Stimulated activated CD4-positive, alpha-beta T cell treated with anti-CD3 and anti-CD28 coated beads, Interleukin-1b, Interleukin-23, amount 100 ng/mL, for 4 hours (primary cell): ENCODE measurements at places on chromosomes 4 and X.

DNA sequence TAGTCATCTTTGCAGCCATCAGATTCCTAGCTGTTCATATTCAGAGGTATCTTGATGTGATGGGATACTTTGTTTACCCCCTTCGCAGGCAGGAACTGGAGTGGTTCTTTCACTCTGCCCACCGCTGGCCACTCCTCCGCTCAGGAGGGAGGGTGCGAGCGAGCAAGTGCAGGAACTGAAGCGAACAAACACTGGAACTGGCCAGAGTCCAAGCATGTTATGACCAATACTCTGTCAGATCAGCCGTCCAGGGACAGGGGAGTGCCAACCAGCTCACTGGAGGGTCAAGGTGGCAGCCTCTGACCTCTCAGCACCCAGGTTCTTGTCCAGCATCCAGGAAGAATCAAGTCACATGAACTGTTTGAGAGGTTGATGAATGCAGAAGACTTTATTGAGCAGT lies 18.0 kb upstream of the MANBA start:
- DNase-seq: no peak

- no peak for DNase-seq
These were observed 328.2 kb upstream of the NR3C2 start for GRCh38 chr4:148770377-148770776.

DNA sequence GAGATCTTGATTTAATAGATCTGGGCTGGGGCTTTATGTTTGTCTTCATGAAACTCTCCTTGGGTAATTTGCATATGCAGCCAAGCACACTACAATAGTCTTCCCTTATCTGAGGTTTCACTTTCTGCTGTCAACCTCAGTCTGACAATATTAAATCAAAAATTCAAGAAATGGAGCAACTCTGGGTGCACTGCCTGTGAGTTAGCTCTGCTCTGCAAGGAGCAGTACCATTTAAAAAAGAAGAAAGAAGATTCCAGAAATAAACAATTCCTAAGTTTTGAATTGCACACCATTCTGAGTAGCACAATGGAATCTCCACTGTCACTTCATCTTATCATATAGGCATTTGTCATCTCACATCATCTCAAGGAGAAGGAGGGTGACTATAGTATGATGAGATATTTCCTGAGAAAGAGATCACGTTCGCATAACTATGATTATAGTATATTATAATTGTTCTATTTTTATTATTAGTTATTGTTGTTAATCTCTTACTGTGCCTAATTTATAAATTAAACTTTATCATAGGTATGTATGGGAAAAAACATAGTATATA lies 9.4 kb downstream of the FNIP2 start:
- DNase-seq: no peak

GRCh38 chr4:120198411-120198810 lies 131.8 kb upstream of the MAD2L1 start:
- DNase-seq: no peak

DNA sequence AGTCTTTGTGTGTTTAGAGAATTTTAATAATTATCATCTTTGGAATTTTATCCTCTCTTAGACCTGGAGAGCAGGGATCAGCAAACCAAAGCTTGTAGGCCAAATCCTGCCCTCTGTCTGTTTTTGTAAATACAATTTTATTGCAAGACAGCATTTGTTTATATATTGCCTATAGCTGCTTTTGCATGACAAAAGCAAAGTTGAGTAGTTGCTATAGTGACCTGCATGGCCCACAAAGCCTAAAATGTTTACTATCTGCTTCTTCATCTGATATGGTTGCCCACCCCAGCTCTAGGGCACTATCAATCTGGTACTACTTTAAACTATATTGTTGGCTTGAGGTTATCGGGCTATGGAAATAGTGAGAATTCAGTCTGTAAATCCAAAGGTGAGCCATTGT lies 80.3 kb downstream of the GPAT3 start:
- DNase-seq: no peak

- no peak for DNase-seq
These were observed 87.0 kb downstream of the RNF150 start for GRCh38 chr4:141046255-141046654.

DNA sequence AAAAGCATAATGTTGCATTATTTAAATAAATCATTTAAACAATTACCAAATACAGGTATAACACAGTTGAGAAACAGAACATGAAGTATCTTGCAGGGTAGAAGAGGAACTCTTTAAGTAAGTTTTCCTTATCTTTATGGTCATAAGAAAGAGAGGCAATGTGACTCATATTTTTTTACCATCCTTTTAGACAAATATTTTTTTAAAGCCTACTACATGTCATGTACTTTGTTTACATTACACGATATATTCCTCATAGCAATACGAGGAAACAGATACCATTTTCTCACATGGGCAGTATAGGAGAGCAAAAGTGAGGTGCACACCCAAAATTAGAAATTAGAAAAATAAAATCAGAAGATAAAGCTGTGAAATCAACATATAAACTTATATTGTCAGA lies 49.3 kb upstream of the EPHA5 start:
- no peak for DNase-seq

DNA sequence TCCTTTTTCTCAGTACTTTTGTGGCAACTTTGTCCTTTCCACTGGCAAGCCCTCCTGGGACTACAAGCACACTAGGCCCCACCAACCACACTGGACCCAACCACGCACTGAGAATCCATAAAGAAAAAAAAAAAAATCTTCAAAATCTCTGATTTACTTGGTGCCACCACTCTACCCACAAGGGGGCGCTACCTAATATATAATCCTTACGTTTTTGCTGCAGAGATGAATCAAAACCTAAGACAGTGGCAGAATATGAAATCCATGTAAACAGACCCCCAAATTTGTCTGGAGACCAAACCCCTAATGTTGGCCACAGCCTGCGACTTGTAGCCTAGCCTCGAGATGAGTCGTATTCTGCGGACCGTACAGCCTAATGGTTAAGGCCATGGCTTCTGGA lies 63.5 kb upstream of the ARHGAP36 start:
- DNase-seq: peak; percentile 1

- DNase-seq: no peak
These were observed 1.8 kb downstream of the PRSS12 start for GRCh38 chr4:118350961-118351360.

DNA sequence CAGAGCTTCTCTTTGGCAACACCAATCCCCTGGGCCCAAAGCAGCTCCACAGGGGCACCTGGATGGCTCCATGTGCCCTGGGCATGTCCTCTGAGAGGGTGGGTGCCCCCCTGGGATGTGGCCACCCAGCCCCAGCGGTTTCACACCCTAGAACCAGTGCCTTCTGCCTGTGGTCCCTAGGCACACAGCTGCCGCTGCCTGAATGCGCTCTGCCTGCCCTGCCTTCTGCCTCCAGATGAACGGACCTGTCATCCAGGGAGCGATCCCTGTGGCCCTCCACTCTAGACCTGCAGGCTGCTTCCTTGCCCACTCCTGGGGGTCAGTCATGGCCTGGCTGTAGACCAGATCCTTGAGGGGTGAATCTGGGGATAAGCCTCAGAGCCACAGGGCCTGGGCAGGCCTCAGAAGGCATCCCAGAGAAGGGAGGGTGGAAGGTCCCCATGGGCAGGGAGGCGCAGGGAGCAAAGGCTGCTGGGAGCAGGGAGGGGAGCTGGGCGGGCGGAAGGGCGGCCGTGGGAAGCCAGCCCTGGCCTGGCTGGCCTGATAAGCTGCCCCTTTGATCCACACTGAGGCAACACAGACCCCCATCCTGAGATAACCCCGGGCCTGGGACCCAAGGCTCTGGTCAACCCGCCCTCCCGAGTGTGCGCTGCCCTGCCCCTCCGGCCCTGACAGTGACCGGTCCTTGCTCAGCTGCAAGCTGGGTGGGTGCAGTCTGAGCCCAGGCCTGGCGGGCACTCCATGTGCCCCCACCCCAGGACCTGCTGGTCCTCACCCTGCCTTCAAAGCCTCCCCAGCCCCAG lies 8.1 kb upstream of the FGFR3 start:
- no peak for DNase-seq

- DNase-seq: no peak
These were observed 266.1 kb upstream of the GPC4 start for GRCh38 chrX:133681421-133681820.

- DNase-seq: no peak
These were observed 339.4 kb upstream of the ZCCHC13 start for GRCh38 chrX:73964579-73964978.

GRCh38 chr4:38279077-38279476 lies 318.9 kb downstream of the PTTG2 start:
- no peak for DNase-seq

- no peak for DNase-seq
These were observed 315.7 kb downstream of the FBXW7 start for GRCh38 chr4:152220201-152220666.

DNA sequence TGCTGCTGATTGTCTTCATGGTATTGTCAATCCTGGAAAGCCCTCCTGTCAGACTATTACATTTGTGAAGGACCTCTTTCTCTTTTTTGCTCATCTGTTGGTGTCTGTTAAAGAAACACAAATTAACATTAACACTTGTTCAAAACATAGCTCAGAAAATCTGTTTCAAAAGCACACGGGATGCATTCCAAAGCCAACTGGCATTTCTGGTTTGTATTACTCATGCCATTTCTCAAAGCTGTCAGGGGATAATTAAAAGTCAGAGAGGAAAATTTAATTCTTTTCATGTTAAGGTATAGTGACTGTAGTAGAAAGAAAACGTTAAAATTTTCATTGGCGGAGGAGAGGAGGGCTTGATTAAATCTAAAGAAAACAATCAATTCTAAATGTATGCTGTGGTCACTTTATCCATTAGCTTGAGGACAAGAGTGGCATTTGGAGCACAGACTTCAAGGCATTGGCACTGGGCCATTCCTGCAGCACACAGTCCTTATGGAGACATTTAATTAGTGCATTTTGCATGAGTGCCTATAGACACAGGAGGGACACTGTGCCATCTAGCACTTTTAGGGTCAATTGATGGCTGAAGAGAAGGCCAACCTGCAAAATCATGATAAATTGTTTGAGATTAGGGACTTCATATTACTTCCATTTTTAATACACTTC lies 21.2 kb upstream of the GLRA2 start:
- DNase-seq: no peak
